Immature natural killer cell (primary cell): ENCODE measurements at places on chromosomes 13 and 19.

GRCh38 chr19:47776568-47776967 lies 1.9 kb upstream of the SELENOW start:
- DNase-seq, result no peak

DNA sequence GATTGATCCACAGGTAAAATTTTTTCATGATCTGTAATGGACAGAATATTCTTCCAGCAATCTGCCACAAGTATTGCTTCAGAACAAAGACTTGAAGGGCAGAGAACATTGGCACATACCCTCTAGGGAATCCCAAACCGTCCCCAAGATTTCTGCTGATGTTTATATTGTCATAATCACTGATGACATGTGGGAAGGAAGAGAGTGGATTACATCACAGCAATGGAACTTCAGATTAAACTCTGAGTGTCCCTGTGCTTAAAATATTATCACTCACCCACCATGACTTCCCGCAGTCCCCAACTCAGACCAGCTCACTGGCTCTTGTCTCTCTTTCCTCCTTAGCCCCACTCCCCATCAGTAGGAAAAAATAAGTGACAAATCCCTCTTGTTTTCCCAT lies 8.5 kb upstream of the TPT1 start:
- no peak for DNase-seq

DNA sequence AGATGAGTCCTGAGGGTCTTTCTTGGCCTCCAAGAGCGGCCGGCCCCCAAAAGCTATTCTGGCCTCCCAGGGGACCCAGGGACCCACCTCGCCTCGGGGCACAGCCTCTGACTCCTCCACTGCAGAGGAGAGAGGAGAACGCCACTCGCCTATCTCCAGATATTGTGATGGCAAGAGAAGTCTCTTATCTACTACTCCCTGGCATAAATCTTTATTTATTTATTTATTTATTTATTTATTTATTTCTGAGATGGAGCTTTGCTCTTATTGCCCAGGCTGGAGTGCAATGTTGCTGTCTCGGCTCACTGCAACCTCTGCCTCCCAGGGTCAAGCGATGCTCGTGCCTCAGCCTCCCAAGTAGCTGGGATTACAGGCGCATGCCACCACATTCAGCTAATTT lies 11.0 kb downstream of the SLC7A9 start:
- DNase-seq, result no peak

DNA sequence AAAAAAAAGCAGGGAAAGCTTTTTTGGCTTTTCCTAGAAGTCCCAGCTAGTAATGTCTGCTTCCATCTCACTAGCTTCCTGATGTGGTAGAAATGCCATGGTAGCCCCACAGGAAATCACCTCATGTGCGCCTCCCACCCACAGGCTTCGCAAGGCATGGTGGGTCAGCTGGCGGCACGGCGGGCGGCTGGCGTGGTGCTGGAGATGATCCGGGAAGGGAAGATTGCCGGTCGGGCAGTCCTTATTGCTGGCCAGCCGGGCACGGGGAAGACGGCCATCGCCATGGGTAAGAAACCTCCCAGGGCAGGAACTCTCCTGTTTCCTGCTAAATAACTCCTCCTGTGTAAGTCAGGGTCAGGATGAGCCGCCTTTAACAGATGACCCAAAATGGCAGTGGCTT lies 10.4 kb downstream of the RUVBL2 start:
- DNase-seq, result no peak

DNA sequence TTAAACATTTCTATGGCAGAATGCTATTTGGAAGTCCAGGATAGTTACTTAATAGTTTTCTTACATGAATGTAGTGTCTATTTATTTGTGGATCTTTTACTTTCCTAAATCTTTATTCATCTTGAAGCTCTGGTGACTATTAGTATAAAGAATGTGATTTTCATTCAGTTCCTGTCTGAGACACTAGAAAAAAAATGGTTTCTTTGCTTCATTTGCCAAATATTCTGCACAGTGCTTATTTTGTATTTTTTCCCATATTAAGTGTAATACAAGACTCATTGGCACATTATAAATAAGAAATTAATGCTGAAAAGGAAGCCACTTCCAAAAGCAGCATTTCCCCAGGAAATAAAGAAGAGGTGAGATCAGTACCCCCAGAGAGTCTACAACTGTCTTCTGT lies 109.8 kb downstream of the POSTN start:
- DNase-seq, result no peak

- no peak for DNase-seq
These were observed 268.2 kb upstream of the MAB21L1 start for GRCh38 chr13:35744566-35745178.

- DNase-seq, result no peak
These were observed 8.3 kb downstream of the PIAS4 start for GRCh38 chr19:4015705-4016402.

GRCh38 chr13:113535381-113535781 lies 44.9 kb upstream of the DCUN1D2 start:
- no peak for DNase-seq

- DNase-seq, result no peak
These were observed 440.9 kb upstream of the KLF12 start for GRCh38 chr13:74574964-74575728.
